ENCODE measurements at places on chromosomes 2 and 18.

- DNase-seq = no peak
These were observed 146.3 kb downstream of the ANKRD44 start for GRCh38 chr2:197164141-197164754.

GRCh38 chr2:138831154-138831553, 51.0 kb upstream of the NXPH2 start:
- DNase-seq = no peak

DNA sequence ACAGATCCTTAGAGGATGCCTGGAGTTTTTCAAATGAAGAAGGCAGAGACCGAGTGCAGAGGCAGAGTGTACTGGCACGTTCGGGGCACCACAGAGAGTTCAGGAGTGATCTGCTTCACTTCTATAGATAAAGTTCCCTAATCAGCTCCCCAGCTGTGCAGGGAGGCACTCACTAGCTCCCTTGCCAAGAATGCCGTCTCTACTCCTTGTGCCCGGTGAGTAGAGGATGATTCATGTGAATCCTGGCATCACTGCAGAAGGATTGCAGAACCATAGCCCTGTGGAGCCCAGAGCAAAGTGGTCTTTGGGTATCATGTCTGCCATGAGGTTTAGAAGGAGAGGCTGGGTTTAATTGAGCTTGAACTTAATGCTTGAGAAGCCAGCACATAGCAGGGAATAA, 510.1 kb upstream of the RAB6C start:
- no peak for DNase-seq

GRCh38 chr2:178193823-178194599, at the start of gene OSBPL6:
Gene OSBPL6 (plus strand): TSS chr2:178194512. CDS start chr2:178306185, 111,673 bp downstream.
- DNase-seq = peak; percentile 8

- peak; percentile 65 for DNase-seq
These were observed 19.8 kb downstream of the HDAC4 start for GRCh38 chr2:239380831-239381708.

DNA sequence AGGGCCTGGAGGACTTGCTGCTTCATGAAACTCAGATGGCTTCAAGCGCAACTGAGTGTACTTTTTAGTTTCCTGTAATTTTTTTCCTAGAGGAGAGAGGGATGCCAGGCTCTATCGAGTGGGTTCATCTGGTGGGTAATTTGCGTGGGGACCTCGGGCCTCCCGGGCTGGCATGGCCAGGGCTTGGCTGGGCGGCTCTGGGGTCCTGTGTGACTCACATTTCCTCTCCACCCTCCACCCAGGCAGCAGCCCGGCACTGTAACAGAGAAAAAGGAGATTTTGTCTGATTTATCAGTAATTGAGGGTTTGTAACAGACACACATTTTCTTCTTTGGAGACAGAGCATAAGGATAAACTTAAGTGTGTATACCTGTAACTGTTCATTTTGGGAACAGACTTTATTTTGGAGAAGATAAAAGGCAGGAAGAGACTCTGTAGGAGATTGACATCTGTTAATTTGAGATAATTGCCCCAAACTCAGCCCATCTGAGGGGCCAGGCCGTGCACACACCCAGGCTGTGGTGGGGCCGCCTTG, 64.3 kb downstream of the NFATC1 start:
- no peak for DNase-seq

GRCh38 chr2:60557486-60557864, 4.0 kb upstream of the BCL11A start:
- no peak for DNase-seq

DNA sequence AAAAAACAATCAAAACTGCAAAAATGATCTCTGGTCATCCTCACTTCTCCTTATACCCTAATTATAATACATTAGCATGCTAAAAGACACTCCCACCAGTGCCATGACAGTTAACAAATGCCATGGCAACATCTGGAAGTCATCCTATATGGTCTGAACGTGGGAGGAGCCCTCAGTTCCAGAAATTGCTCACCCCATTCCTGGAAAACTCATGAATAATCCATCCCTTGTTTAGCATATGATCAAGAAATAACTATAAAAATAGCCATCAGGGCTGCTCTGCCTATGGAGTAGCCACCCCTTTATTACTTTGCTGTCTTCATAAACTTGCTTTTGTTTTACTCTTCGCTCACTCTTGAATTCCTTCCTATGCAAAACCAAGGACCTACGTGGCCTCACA, 5.7 kb upstream of the C2orf80 start:
- no peak for DNase-seq

DNA sequence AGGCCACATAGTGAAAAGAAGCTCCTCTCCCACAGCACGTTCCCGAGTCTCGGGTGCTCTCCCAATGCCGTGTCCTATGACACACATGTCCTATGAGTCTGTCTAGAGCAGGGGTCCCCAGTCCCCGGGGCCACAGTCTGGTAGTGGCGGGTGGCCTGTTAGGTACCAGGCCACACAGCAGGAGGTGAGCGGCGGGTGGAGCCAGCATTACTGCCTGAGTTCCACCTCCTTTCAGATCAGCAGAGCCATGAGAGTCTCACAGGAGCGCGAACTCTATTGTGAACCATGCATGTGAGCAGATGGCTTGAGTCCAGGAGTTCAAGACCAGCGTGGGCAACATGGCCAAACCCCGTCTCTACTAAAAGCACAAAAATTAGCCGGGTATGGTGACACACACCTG, 112.6 kb downstream of the ZBTB7C start:
- no peak for DNase-seq

- DNase-seq = no peak
These were observed 90.2 kb upstream of the ODC1 start for GRCh38 chr2:10538224-10538894.

- no peak for DNase-seq
These were observed 142.8 kb upstream of the ALPP start for GRCh38 chr2:232235716-232236115.

- no peak for DNase-seq
These were observed 38.7 kb downstream of the MSTN start for GRCh38 chr2:190023860-190024259.

DNA sequence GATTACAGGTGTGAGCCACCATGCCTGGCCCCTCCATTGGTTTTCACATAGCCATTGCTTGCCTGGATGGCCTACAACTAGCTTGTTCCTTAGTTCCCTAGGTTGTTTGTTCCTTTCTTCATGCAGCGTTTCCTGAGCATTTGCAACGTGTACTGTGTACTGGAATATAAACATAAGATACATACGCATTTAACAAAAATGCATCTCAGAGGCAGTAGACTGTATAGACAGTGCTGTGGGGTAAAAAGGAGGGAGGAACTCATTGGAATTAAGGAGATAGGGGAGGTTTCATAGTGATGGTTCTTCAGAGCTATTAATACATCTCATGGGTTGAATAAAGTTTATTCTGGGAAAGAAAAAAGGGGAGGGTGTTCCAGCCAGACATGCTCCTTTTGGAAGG, 260.5 kb upstream of the RASGRP3 start:
- DNase-seq = no peak

DNA sequence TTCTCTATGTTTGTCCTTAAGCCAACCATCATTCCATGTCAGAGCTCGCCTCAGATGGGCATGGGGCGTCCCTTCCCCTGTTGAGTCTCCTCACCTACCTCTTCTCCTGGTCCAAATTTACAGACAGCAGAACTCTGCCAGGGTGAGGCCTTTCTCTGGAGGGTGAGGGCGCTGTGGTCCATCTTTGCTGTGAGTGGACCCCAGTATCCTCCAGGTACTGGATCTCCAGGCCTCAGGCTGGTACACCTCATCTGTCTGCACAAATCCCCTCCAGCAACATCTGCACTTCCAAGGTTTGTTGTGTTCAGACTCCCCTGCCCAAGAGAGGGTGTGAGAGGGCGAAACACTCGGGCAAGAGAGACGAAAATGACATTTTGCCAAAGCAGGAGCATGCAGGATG, 63.9 kb upstream of the EDAR start:
- DNase-seq = no peak

DNA sequence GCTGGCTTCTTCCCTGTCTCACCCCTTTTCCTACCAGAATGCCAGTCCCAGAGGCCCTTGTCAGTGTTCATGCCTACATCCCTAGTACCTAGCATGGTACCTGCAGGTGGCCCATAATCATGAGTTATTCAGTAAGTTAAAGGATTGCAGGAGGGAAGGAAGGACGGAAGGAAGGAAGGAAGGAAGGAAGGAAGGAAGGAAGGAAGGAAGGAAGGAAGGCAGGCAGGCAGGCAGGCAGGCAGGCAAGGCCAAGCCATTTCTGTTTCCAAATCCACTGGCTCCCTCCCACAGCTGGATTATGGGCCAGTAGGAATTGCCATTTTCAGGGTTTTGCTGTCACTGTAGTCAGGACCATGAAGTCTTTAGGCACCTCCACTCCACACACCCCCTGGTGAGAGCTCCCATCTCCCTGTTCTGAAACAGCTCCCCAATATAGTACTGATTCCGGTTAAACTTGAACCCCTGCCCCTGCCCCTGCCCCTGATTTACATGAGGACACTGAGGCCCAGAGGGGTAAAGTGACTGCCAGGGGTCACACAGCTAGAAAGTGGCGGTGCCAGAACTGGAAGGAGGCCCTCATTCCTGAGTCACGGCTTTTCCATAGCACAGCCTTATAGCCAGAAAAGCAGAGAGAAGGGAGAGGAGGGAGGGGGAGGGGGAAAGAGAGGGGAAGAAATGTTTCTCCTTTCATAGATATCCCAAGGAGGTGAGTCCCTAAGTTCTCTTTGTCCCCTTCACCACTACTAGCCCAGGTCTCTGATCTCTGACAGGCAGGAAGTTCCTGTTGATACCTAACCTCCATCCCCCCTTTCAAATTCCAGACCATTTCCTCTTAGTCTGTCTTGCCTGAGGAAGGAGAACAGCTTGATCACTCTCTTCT, 12.2 kb upstream of the TNS1 start:
- no peak for DNase-seq

DNA sequence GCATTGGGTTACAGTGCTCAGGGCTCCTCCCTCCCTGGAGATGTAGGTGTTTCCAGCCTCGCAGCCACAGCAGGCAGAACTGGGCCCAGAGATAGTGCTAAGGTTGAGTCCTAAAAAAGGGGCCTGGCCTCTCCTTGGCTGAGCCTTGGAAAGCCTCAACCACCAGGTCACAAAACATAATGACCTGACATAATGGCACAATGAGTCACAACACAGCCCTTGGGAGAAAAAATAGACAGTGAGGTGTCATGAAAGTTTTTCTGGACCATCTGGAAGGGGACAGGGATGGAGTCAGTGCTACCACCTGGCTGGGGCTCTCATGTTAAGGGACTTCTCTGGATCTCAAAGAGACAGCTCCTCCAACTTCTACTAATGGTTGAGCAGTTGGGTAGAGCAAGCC, 92.4 kb upstream of the LCLAT1 start:
- DNase-seq = no peak

DNA sequence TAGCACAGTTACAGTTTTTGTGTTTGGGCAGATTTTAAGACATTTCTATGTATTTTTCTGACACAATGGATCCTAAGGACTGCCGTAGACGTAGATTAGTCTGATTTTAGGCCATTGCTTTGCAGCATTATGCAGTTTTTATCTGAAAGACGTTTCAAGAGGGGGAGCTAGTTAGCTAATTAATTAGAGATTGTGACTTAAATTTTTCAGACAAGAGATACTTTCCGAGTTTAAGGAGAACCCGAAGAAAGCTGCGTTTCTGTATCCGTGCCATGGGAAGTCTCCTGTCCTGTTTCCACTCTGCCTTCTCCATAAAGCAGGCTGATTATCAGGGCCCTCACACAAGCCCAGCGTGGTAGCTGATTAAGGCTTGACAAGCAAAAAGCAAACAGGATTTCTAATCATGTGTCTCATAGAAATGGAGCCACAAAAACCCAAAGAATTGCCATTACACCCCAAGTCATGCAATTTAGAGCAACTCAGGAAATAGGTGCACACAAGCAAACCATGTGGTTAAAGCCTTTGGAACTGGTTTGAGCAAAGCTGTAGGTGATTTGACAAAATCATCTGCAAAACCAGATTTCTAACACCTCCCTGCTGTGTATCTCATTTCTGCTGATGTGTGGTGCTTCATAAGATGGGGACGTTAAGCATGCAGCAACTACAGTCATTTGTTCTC, 808.1 kb downstream of the RNF144A start:
- no peak for DNase-seq

DNA sequence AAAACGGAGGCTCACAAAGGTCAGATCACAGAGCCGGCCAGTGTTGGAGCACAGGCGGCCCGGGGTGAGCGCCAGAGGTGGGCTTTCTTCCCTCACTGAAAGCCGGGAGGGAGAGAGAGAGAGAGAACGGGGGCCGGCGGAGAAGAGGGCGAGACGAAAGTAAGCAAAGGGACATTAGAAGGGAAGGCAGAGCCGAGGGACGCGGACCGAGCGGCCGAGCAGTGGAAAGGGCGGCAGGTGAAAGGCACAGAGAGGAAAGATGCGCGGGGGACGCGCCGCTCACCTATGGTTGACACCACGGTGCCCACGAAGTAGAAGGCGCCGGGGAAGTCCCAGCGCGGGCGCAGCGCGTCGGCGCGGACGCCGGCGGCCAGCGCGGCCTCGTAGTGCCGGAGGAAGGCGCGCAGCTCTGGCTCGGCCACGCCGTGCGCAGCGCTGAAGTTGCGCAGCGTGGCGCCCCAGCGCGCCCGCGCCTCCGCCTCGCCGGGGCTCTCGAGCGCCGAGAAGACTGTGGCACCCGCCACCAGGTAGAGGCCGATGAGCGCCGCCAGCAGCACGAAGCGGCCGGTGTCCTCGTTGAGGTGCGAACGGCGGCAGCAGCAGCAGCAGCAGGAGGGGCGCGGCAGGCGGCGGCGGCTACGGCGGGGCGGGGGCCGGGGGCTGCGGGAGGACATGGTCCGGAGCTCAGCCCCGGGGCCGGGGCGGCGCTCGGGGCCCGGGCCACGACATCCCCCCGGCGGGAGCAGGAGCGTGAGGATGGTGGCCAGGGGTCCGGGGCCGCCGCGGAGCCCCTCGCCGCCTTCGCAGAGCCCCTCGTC, 166.9 kb downstream of the MSH2 start:
- DNase-seq = no peak

DNA sequence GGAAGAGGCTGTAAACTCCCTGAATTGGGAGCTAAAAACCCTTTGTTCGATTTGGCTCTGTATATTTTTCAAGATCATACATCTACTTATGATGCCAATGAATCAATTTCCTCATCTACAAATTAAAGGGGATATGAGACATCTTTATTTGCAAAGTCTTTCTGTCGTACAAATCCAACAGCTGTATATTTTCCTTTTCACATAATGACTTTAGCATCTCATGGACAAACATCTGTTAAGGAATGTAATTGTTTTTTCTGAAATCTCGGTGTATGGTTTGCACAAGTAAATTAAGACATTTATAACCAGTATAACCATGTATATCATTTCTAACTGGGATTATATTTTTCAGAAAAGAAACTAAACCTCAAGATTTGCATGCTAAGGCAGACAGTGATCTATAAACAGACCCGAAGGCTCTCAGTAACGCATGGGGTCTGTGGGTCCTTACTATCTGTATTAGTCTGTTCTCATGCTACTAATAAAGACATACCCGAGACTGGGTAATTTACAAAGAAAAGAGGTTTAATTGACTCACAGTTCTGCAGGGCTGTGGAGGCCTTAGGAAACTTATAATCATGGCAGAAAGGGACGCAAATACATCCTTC, 130.8 kb downstream of the SLC8A1 start:
- no peak for DNase-seq

Measured in CD4-positive, alpha-beta T cell (primary cell).